ENCODE measurements at places on chromosomes 7 and 10.
A peak's percentile ranks its signal among the peaks of the same experiment; 100 is the strongest.

- H3K27ac ChIP-seq = no peak overlapping the region
- DNase-seq = no peak
- H3K4me1 ChIP-seq = no peaks in the 10 kb centered on the region
- H3K36me3 ChIP-seq = no peaks in the 10 kb centered on the region
These were observed 1029.5 kb upstream of the LRRN3 start for GRCh38 chr7:110061387-110061786.

GRCh38 chr7:18647582-18647981 lies 152.0 kb downstream of the HDAC9 start:
- no peak overlapping the region for H3K4me3 ChIP-seq
- DNase-seq = no peak
- H3K36me3 ChIP-seq = no peaks in the 10 kb centered on the region
- H3K27ac ChIP-seq = no peak overlapping the region
- H3K4me1 ChIP-seq = no peaks in the 10 kb centered on the region

DNA sequence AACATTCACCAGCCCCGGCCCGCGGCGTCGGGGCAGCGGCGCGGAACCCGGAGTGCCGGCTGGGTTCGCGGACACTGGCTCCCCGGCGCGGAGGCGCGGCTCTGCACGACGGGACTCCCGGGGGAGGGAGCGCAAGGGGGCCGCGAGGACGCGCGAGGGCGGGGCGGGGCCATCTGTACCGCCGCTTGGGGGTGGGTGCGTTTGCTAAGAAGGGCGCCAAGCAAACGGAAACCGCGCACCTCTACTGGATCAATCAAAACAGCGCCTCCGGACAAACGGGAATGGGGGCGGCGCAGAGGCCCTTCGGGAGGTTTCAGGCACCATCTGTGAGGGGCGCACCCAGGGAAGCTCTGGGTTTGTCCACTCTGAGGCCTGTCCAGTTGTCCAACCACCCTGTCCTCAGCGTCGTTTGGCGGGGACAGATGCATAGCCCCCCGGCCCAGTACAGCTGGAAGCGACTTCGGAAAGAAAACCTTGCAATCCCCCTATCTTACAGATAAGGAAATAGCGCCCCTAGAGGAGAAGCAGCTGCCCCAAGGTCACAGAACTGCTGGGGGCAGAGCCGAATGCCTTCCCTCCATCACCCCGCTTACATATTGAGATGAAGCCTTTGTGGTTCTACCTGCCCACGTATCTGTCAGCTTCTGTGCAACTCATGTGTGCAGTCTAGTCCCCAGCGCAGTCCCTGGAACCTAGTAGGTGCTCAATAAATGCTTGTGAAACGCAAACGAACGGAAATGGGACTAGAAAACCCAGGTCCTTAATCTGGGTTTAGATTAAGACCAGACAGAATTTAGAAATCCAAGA lies 10.7 kb upstream of the SLIT1 start:
- H3K27me3 ChIP-seq = peaks cover 23% of the 10 kb centered on the region
- no peaks in the 10 kb centered on the region for H3K36me3 ChIP-seq
- no peak for DNase-seq

DNA sequence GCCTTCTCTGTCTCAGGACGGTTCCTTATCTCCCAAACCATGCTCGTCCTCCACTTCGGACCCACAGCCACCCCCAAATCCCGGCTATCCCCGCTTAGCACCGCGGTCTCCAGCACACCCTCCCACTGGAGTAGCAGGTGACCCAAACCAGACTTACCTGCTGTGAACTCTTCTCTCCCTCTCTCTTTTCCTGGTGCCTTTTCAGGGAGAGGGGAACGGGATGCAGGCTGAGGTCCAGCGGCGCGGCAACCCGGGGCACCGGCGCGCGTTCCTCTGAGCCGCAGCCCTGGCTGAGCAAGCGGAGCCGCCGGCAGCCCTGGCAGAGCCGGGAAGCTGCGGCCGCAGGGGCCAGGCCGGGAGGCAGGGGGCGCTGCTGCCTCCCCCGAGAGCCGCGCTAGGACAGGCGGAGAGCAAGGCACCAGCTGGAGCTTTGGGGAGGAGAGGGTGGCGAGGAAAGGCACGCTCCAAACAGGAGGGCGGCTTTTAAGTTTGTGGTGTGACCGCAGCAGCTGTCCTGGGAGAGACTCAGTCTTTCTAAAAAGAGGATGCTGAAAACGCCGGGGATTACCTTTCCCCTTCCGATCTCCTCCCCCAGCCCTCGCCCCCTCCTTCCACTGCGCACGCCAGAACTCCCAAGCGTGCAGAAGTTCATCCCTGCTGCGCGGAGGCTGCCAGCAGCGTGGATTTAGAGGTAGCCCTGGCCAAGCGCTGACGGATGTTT lies at the start of gene SEMA3D:
TSS of gene SEMA3D (minus strand) at position 536 of the 721 bp plus-strand sequence. CDS start 65,165 bp downstream, outside the sequence.
- peaks cover 5% of the 10 kb centered on the region for H3K4me1 ChIP-seq
- peak within 1 kb of the TSS; percentile 74 for H3K27ac ChIP-seq
- peak; percentile 41 for DNase-seq
- H3K27me3 ChIP-seq = no peaks in the 10 kb centered on the region
- H3K4me3 ChIP-seq = peak within 1 kb of the TSS; percentile 69
- no peaks in the 10 kb centered on the region for H3K36me3 ChIP-seq

DNA sequence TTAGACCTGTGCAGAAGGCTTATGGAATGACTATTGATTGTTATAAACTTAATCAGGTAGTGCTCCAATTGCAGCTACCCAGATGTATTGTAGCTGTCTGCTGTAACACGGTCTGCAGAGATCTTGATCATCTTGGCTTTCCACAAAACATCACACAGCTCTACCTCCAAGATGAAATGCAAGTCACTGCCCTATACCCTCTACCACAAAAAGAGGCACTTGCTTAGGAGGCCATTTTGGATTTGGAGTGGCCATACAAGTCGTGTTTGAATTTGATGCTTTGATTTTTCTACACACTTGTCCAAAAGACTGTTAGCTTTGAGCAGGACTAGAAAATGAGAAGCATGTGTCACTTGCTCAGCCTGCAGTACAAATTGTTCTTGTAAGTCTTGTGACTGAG lies 377.2 kb downstream of the TNS3 start:
- H3K27ac ChIP-seq = no peak overlapping the region
- H3K4me1 ChIP-seq = no peaks in the 10 kb centered on the region
- H3K4me3 ChIP-seq = no peak overlapping the region
- H3K27me3 ChIP-seq = no peaks in the 10 kb centered on the region

GRCh38 chr7:103307503-103308231 lies 10.4 kb downstream of the PMPCB start:
- no peak overlapping the region for H3K4me3 ChIP-seq
- H3K27me3 ChIP-seq = no peaks in the 10 kb centered on the region

DNA sequence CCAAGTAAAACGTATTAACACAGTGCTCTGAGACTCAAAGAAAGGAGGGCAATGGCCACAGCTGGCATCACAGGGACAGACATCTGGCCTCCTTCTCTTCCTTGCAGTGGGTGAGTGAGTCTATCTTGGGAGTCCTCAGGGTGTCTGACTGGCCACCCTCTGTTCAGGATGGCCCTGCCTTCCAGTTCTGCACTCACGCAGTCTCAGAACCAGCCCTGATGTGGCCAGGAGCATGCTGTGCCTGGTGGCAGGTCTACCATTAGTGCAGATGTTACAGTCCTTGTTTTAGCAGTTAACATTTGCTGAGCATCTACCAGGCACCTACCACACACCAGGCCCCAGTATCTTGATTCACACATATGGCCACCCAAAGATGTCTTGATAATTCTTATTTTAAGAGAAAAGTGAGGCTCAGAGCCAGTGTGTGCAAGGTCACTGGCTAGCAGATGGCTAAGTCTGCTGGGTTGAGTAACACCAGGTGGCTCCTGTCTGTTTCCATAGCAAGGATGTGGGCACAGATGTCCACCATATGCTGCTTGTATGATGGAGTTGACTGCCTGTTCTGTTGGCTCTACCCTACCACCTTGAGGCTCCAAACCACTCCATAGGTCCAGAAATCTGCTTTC lies 23.2 kb upstream of the ARHGAP22 start:
- no peaks in the 10 kb centered on the region for H3K36me3 ChIP-seq
- H3K27ac ChIP-seq = no peak overlapping the region
- no peak for DNase-seq
- H3K4me3 ChIP-seq = no peak overlapping the region

GRCh38 chr7:71470326-71470725 lies 338.4 kb downstream of the GALNT17 start:
- no peak for DNase-seq
- H3K4me1 ChIP-seq = no peaks in the 10 kb centered on the region
- H3K27ac ChIP-seq = no peak overlapping the region
- no peaks in the 10 kb centered on the region for H3K27me3 ChIP-seq
- H3K4me3 ChIP-seq = no peak overlapping the region

DNA sequence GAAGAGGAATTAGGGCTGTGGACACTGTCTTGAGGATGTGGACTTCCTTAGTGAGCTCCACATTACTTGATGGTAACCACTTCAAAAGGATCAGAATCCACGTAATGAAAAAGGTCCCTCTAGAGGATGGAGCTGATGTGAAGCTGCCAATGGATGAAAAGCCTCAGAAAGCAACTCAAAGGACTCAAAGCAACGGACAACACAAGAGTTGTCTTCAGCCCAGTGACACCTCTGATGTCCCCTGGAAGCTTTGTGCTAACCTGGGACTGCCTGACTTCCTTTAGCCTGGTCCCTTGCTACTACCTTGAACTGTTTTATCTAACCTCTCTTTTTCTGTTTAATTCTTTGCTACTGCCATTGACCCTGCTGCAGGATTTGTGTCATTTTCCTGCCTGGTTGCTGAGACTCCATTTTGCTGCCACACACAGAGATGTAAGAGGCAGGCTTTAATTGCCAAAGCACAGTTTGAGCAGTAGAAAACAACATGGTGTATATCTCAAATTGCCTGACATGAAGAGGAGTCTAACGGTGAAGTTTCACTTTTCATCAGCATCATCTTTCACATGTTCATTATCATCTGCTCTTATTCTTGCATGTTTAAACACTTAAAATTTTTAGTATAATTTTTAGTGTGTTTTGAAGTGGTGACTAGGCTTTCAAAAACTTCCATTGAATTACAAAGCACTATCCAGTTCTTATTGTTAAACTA lies 11.1 kb upstream of the SGCE start:
- no peak overlapping the region for H3K4me3 ChIP-seq
- DNase-seq = no peak
- H3K27ac ChIP-seq = no peak overlapping the region
- H3K27me3 ChIP-seq = no peaks in the 10 kb centered on the region
- no peaks in the 10 kb centered on the region for H3K4me1 ChIP-seq

DNA sequence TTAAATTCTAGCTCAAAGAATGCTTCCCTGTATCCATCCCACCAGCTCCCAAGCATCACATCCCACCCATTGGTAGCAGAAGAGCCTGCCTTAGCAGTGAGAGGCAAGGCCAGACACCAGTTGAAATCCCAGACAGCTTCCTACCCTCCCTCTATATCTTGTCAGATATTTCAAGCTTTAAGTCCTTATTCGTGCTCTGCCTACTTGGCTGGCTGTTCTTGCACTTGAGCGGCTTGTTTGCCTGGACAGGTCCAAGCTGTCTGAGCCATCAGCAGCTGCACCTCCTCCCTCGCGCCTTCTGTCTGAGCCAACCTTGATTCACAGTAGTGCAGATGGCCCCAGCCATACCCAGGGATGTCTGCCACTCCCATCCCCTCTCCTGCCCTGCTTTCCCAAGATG lies 16.4 kb downstream of the LRRC4 start:
- H3K4me1 ChIP-seq = no peaks in the 10 kb centered on the region
- no peaks in the 10 kb centered on the region for H3K36me3 ChIP-seq
- H3K4me3 ChIP-seq = no peak overlapping the region
- no peak overlapping the region for H3K27ac ChIP-seq
- DNase-seq = no peak

- H3K36me3 ChIP-seq = no peaks in the 10 kb centered on the region
- H3K27me3 ChIP-seq = no peaks in the 10 kb centered on the region
- H3K27ac ChIP-seq = no peak overlapping the region
These were observed 68.9 kb upstream of the ADO start for GRCh38 chr10:62735464-62736167.

- H3K36me3 ChIP-seq = no peaks in the 10 kb centered on the region
- H3K4me1 ChIP-seq = no peaks in the 10 kb centered on the region
- DNase-seq = no peak
- no peak overlapping the region for H3K27ac ChIP-seq
- H3K4me3 ChIP-seq = no peak overlapping the region
- peaks cover 5% of the 10 kb centered on the region for H3K27me3 ChIP-seq
These were observed 3.3 kb downstream of the EPHA1 start for GRCh38 chr7:143405173-143406001.

DNA sequence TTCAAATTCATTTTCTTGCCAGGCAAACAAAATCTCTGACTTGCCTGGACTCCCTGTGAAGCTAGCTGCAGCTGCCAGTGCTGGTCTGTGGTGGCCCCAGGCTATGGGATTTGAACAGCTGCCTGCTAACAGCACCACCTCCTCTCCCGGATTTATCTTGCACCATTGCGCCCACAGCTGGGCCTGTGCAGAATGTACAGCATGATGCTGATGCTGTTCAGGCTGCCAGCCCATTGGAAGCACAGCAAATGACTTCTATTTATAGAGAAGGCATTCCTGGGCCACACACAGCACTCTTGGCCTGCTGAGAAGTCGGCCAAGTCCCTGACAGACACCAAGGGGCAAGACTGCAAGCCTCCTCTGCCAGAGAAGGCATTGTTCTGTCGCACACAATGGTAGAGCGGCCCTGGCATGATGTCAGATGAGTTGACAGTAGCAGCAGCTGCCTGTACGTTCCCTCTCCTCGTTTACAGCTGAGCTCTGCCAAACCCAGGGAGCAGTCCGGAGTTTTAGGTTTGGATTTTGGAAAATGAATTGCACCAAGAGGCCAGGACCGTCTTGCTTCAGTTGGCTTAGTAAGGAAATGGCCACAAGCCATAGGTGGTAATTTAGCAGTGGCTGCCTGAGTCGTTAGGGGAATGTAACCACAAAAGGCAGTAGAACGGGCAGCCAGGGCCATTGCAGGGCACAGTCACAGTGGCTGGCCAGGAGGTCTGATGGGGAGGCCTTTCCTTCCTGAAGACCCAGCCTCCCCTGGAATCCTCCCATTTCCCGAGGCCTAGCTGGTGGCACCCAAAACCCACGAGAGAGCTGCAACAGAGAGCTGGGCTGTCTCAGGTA lies 38.5 kb downstream of the MTURN start:
- H3K36me3 ChIP-seq = no peaks in the 10 kb centered on the region
- DNase-seq = peak; percentile 41
- peak overlapping the region; percentile 94 for H3K27ac ChIP-seq
- peaks cover 98% of the 10 kb centered on the region for H3K4me1 ChIP-seq

DNA sequence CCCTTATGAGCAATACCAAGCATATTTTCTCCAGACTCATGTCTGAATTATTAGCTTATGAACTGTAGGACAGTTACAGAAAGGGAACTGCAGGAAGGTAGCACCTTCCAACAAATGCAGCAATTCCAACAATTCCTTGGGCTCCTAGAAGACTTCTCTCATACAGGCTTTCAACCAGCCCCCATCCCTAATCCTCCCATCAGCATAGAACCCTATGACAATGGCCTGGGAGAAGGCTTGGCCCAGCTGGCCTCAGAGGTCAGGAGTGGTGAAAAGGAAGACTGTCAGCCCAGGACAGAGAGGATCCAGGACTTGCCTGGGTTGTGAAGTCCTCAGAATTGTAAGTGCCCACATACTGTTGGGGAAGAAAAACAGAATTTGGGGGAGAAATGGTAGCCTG lies 5.9 kb downstream of the VPS41 start:
- no peak overlapping the region for H3K4me3 ChIP-seq
- peaks cover 11% of the 10 kb centered on the region for H3K4me1 ChIP-seq
- no peak overlapping the region for H3K27ac ChIP-seq
- H3K36me3 ChIP-seq = no peaks in the 10 kb centered on the region

- peaks cover 6% of the 10 kb centered on the region for H3K4me1 ChIP-seq
- H3K27ac ChIP-seq = no peak overlapping the region
- no peaks in the 10 kb centered on the region for H3K36me3 ChIP-seq
- DNase-seq = no peak
- H3K27me3 ChIP-seq = no peaks in the 10 kb centered on the region
These were observed 89.4 kb downstream of the FAS start for GRCh38 chr10:89079961-89080360.

Measured in tibial nerve (tissue), 4 donors.